Hepatic stellate cell (primary cell): ENCODE measurements at places on chromosomes 16 and 17.

DNA sequence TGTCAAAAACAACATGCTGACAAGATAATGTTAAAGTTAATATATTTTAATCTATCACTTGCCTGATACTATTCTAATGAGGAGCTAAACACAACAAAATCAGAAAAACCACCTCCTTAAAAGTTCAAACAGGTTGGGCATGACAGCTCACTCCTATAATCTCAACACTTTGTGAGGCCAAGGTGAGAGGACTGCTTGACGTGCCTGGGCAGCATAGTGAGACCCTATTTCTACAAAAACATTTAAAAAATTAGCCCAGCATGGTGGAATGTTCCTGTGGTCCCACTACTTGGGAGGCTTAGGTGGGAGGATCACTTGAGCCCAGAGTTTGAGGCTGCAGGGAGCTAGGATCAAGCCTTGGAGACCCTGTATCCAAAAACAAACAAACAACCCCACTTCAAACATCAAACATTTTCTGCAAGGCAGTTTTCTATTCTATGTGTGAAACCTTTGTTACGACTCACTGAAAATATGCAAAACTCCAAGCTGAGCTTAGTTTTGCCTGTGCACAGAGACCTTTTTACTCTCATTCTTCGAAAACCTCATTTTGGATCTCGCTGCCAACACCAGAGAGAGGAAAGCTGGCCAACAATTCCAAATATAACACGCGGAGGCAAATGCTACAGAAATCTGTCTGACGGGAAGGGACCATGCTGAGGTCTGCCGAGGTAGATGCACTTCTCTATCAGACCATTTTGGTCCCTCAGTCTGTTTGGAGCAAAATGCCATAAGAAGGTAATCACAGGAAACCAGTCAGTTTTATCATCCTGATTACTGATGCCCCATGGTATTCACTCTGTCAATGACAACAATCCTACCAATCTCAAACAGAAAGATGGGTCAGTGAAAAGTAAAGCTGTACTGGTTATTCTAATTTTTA lies 6.2 kb downstream of the PHF12 start:
- DNase-seq = no peak

- no peak for DNase-seq
These were observed 17.1 kb upstream of the ST6GALNAC1 start for GRCh38 chr17:76660656-76661042.

GRCh38 chr16:24130494-24131085 lies 125.5 kb upstream of the CACNG3 start:
- DNase-seq = no peak

- DNase-seq = no peak
These were observed 51.3 kb downstream of the NEUROD2 start for GRCh38 chr17:39556423-39556822.
